ENCODE measurements at places on chromosomes 4 and X.

DNA sequence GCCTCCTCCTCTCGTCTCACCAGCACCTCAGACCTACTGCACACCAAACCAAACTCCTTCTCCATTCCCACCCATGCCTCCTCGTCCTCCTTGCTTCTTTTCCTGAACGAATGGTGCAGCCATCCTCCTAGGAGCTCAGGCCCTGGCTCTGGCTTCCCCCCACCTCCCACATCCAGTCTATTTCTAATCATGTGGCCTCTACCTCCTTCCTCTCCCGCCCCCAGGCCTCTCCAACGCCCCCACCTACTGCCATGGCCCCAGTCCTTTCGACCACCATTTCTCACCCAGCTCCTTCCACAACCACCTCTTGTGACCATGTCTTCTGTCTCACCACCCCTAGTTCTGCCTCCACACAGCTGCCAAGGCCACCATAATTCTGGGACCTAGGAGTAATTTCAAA lies 127.1 kb downstream of the PJA1 start:
- no peak for DNase-seq

DNA sequence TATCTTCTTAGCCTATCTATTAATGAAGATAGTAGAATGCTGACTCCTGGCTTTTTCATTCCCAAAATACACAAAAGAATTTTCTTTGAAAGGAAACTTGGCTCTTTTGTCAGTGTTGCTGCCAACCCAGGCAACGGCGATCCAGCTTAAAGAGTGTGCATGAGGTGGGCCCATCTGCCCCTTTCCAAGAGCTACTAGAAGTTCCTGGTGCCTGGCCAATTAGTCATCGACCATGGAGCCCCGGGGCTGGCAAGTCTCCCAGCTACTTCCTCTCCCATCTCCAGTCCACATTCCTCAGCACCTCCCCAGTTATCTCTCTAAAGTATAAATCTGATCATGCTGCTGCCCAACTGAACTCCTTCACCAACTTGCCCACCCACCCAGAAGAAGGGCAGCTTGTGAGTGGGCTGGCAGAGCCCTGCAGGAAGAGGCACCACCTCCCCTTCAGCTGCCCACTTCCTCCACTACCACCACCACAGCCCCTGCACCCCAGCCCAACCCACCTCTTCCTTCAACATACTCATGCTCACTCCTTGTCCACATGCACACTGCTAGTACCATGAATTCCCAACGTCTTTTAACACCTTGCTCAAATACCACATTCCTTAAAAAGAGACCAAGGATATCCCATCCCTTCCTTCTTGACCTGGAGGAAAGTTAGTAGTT lies 158.2 kb upstream of the MAP3K15 start:
- DNase-seq, result no peak

DNA sequence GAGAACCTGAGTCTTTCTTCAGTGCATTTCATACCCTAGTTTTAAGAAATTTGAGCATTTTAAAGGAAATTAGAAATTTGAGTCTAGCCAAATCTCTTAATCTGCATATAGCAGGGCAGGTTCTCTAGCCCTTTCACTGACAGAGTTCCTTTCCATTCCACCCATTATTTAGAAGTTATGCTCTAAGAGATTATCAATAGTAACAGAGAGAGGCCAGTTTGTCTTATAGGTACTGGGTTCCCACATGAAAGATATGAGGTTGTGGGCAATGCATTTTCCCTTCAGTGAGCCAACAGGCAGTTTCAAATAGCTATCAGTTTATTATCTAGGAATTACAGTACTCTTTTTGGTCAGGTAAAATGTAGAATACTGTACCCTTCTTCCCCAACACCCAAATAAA lies 7.3 kb upstream of the GALNT7 start:
- DNase-seq, result no peak

GRCh38 chrX:120549483-120550452 lies 11.0 kb downstream of the CUL4B start:
- no peak for DNase-seq

GRCh38 chr4:82905205-82905604 lies 4.7 kb downstream of the THAP9 start:
- no peak for DNase-seq

DNA sequence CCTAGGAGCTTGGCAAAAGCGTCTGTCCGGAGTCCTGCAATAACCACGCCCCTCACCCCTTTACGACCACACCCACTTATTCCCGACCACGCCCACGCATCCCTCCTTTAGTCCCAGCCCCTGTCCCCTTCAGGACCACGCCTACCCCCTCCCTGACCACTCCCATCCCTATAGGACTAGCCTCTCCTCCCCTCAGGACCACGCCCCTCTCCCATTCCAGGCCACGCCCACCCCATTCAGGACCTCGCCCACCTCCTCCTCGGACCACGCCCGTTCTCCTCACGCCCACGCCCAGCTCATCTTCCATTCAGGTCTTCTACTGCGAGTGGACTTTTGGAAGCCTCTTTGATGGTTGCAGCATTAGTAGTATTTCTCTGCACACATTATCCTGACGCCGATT lies 131.2 kb upstream of the STX18 start:
- DNase-seq, result peak; percentile 100

DNA sequence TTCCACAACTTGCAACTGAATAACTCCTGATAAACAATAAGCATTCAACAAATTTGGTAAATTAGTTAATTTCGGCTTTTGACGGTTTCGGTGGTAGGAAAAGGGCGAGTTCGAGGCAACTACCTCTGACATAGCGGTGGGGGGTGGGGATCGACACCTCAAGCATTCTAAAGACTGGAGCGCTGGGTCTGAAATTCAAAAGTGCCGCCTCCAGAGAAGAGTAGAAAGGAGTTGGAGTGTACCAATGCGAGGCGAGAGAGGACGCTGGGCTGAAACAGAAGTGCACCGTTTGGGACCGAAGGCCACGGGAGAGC lies 725 bp downstream of the SMC1A start:
- no peak for DNase-seq

Data from WTC11 (cell line).